ENCODE measurements at places on chromosomes 1 and 21.

DNA sequence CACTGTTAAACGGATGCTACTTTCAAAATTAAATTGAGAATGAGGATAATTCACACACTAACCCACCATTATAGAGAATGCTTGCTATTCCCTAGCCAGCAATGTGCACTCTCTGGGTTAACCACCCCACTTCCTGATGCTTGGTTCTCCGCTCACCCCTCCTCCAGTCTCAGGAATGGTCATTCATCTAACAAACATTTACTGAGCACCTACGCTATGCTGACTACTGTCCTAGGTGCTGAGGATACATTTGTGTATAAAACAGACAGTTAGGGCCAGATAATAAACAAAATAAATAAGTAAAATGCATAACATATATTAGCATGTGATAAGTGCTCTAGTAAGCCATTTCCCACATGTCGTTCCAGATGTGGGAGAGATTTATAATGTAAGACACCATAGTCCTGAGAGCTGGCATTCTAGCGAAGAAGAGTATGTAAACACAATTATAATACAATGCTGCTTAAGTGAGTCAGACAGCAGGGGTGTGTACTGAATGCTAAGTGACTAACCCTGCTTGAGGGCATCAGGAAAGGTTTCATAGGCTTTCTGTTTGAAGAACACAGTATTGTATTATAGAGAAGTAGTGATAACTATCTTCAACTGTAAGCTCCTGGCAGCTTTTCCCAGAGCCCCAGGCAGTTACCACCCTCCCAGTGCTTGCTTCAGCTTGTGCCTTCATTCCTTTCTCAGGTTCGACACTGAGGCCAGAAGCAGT lies 126.7 kb upstream of the CACHD1 start:
- no peak for DNase-seq

DNA sequence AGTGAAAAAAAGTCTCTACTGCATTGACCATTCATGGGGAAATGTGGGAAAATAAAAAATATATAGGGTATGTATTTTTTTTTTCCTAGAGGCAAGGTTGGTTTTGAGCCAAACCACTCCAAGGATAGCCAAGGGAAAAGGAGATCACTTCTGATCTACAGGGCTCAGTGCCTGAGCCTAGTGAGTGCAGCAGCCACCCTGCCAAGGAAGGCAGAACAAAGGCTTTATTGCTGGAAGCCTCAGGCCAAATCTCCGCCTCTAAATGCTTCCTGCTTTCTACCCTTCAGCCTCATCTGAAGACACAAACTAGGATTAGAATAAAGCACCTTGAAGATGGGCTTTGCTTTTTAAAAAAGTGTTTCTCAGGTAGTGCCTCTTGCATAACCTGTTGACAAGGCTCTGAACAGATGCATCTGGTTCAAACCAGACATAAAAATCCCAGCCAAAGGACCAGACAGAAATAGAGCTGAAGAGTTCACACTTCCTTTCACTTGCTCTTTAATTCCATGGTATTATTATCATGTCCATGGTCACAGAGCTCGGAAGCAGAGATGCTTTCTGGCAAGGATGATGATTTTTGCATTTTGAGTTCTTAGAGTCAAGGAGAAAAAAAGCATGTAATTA lies 10.5 kb downstream of the C1orf115 start:
- no peak for DNase-seq

GRCh38 chr1:157412308-157412707 lies 140.0 kb downstream of the FCRL5 start:
- no peak for DNase-seq

- no peak for DNase-seq
Measured at GRCh38 chr1:229238231-229238630, 32.7 kb upstream of the RAB4A start.

DNA sequence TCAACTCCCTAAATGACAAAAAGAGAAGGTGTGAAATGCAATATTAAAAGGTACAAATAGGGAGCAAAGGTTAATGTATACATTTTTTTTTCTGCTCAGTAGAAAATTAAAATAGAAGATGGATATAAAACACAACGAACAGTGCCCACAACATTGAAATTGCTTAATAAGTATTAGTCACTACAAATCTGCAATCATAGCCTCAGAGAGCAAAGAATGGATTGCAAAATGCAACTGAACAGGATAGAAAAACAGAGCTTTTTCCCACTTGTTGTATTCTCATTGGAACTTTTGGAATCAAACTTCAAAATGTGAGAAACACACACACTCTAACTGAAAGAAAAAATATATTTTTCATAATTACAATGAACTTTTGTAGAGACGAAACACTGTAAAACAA lies 552.2 kb upstream of the NCAM2 start:
- DNase-seq, result no peak

- DNase-seq, result no peak
Measured at GRCh38 chr1:97277891-97278654, 556.5 kb downstream of the PTBP2 start.

DNA sequence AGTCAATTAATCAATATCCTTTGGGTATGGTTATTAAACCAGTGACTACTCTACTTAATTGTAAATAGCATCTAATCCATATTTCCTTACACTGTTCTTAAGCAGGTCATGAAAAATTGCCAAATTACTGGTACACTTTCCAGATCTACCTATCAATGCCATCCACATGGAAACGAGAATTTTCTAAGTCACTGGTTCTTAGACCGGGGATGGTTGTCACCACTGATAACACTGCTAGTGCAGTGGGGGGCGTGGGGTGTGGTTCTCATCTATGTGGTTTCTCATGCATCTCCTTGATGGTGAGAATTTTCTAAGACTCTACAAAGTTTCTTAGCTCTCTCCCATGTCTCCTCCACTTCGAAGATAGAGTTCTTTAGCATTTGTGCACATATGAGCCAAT lies 63.7 kb upstream of the COG2 start:
- no peak for DNase-seq

DNA sequence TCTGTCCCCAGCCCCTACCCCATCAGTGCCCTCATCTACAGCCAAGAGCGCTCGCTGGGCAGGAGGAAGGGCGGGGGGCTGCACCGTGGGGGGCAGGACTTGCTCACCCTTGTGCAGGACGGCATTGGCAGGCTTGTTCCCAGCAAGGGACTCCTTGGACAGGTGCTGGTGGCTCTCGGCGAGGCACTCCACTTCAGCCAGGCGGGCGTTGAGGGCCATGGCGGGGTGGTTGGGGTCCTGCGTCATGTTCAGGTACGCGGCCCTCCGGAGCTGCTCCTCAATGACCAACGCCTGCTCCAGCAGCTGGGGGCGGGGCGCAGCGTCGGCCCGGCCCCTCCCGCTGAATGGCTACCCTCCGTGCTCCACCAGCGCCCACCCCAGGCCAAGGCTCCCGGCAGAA lies 64.0 kb downstream of the KCNAB2 start:
- no peak for DNase-seq

- no peak for DNase-seq
Measured at GRCh38 chr1:53321366-53321765, 6.5 kb downstream of the LRP8 start.

- no peak for DNase-seq
Measured at GRCh38 chr1:107777664-107778047, 187.3 kb downstream of the VAV3 start.

GRCh38 chr1:12356004-12356890 lies 126.4 kb downstream of the VPS13D start:
- no peak for DNase-seq

GRCh38 chr1:53517821-53518352 lies 58.7 kb downstream of the DMRTB1 start:
- no peak for DNase-seq

GRCh38 chr1:17232759-17233661 lies 15.9 kb upstream of the PADI3 start:
- DNase-seq, result no peak

- DNase-seq, result no peak
Measured at GRCh38 chr1:183685112-183685713, 32.1 kb upstream of the APOBEC4 start.

GRCh38 chr1:234955107-234955731 lies 173.4 kb downstream of the TOMM20 start:
- DNase-seq, result peak; percentile 60

- no peak for DNase-seq
Measured at GRCh38 chr1:153546796-153547559, 1.4 kb upstream of the S100A4 start.

- peak; percentile 88 for DNase-seq
Measured at GRCh38 chr1:175152006-175152652, 40.4 kb downstream of the KIAA0040 start.

- peak; percentile 55 for DNase-seq
Measured at GRCh38 chr1:167641786-167642500, 11.9 kb downstream of the RCSD1 start.

DNA sequence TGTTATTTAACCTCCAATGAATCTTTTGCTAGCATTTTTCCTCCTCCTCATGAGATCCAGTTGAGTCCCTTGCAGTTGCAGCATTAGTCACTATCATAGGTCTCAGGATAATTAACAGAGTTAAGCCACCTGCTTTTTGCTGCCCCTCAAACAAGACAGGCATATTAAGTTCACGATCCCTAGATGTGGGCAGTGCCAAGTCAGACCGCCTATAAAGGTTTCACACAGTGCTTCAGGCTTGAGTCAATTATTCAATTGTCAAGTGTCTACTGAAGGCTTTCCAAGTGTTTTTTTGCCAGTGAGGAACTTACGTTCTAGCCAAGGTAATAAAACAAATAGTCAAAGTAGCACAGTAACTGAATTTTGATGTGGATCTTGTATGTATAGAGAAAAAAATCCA lies 175.0 kb downstream of the DAB1 start:
- no peak for DNase-seq

DNA sequence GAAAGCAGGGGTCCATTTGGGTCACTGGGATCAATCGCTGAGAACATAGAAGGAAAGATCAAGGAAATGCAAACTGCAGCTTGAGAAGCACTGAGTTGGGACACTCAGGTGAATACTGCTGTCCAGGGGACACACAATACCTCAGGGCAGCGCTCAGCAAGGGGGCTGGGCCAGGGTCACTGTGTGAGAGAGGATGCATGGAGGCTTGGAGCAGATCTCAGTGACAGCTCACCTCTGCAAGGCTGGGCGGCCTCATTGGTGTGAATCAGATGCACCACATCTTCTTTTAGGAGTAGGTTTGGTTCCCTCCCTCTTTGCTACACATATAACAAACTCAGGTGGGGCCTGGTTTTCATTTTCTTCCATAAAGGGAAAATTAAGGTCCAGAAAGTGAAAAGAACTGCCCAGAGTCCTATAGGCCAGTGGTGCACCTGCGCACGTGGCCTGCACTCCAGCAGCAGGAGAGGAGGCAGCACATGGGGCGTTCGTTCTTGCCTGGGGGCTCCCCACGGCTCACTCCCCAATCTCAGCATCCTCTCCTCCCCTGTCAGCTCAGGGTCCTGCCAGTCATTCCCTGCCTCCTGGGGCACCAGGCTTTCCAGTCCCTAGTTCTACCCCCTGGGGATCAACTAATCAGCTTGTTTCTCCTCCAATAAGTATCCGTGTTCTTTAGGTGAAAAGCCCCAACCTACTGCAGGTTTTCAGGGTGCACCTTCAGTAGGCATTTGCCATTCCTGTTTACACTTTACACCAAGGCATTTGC lies 1.5 kb downstream of the A3GALT2 start:
- DNase-seq, result no peak
